CD4-positive, CD25-positive, alpha-beta regulatory T cell (primary cell): ENCODE measurements at places on chromosomes 16 and 17. TPM values are rescaled to one million over a fixed set of nuclear protein-coding genes. Genes with fewer than 3 reads are reported as not detected.

GRCh38 chr16:85048921-85049562 lies 21.4 kb downstream of the KIAA0513 start:
- DNase-seq: no peak

The FSCN2 gene
- total RNA-seq: 0.74 TPM

The MYO15B gene
- total RNA-seq: 117 TPM

The PTGES3L gene
- total RNA-seq: 1.5 TPM

DNA sequence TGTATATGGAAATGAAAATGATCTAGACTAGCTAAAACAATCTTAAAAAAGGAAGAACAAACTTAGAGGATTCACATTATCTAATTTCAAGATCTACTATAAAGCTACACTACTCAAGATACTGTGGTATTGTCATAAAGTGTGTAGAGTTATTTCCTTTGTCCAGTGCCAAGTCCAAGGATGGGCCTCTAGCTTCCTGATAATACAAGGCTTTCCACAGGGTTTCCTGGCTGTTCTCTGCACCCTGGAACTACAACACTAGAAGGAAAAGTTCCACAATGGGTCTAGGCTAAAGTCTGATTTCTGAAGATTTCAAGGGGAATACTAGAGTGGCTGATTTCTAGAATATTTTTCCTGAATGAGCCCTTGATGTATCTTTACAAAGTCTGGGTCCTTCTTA lies 34.2 kb downstream of the TBC1D3B start:
- DNase-seq: no peak
